ENCODE measurements at places on chromosomes 2 and 18.

- DNase-seq: no peak
These were observed 205.1 kb downstream of the RND3 start for GRCh38 chr2:150282357-150282756.

DNA sequence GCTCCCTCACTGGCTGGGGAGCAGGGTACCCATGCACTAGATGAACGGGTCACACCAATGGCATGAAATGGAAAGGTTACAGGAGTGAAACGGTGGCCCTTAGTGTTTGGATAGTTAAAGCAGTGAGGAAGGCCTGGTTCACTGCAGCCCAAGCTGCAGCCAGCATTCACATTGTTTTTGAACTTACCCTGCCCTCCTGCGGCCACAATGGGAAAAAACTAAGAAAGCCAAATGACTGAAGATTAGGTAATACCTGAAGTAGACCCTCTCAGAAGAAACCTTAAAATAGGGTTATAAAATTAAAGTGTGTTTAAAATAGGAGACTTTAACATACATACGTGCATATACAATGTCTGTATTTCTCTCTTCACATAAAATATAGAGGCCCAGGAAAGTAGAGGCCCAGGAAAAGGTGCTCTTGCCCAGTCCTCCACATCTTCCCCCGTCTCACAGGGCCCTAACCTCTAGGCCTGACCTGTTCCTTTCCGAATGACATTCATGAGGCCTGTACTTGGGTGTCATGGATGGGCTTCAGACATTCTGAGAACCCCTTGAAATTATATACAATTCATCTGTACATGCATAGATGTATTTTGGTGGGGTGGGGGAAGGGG is 33.3 kb downstream of the DOK1 start:
- peak; percentile 85 for DNase-seq

- no peak for DNase-seq
These were observed 11.6 kb downstream of the CROCC2 start for GRCh38 chr2:240917684-240918257.

GRCh38 chr2:135685361-135685760 is 56.3 kb upstream of the UBXN4 start:
- DNase-seq: no peak

GRCh38 chr2:105865222-105865913 is 120.7 kb downstream of the NCK2 start:
- no peak for DNase-seq

DNA sequence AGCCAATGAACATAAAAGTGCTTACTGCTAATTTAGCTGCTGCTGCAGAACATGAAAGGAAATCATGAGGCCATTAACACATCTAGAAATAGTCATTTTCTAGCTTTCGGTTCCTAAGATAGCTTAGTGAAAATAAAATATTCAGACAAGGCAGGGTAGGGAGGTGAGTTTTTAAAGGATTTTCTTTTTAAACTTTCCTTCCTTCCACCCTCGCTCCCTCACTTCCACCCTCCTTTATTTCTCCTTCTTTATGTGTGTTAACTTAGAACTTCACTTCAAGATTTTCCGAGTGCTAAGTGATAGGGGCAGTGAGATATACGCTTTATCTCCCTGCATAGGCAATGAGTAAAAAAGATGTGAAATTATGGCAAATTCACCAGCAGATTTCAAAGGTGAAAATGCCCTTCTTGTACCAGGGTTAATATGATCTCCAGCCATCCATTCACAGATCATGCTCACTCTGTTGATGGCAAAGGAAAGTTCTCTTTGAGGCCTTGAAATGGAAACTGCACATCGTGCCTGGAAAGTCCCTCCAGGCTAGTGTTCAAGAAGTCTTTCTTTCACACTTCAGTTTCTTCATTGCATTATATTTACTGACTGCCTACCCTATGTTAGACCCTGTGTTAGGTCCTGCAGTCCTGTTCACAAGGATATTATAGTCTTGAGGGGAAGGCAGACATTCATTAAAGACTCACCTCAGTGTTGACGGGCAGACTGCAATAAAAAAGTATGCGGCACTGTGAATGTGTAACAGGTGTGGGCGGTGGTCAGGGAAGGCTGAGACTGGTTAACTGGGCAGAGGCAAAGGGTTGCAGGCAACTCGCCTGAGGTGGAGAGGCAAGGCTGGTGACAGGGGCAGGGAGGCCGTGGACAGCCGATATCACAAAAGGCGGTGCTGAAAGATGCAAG is 200.8 kb downstream of the PLCL1 start:
- DNase-seq: no peak

- DNase-seq: no peak
These were observed 1932.0 kb downstream of the SUCLG1 start for GRCh38 chr2:82527124-82527523.

GRCh38 chr2:43461453-43462073 is 134.3 kb downstream of the THADA start:
- DNase-seq: no peak

GRCh38 chr2:109164739-109165221 is 35.8 kb downstream of the SH3RF3 start:
- peak; percentile 88 for DNase-seq

- no peak for DNase-seq
These were observed 618.8 kb upstream of the NRXN1 start for GRCh38 chr2:51650769-51651168.

- peak; percentile 62 for DNase-seq
These were observed 123.3 kb upstream of the RND3 start for GRCh38 chr2:150610670-150611279.

- DNase-seq: no peak
These were observed 36.6 kb upstream of the GORASP2 start for GRCh38 chr2:170892391-170892951.

DNA sequence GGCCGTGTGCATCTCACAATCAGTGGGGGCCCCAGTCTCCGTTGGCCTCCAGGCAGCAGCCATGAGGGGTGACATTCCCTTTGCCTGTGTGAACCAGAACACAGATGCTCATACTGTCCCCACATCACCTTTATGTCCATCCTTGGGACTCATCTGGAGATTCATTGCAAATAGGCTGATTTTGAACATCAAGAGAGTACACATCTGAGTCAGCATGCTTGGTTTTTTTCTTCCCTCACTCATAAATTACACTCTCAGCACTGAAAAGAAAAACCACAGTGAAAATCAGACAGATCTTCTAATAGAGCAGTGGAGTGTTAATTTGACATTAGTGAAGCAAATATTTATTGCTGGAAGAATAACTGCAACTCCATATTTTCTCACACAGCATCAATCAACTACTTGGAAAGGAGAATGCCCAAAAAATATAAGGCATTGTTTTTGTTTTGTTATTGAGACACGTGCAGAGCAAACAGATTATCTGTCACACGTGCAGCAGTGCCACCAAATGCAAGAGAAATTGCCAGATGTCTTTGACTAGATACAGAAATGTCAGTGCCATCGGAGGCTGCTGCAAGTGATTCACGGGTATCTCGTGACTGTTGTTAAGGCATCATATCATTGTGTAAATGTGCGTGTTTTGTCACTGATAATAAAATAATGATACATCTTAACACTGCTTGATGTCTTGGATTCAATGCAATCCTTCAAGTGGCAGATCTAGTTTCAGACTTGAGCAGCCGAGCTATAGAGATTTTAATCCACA is 10.9 kb downstream of the APCDD1 start:
- no peak for DNase-seq

DNA sequence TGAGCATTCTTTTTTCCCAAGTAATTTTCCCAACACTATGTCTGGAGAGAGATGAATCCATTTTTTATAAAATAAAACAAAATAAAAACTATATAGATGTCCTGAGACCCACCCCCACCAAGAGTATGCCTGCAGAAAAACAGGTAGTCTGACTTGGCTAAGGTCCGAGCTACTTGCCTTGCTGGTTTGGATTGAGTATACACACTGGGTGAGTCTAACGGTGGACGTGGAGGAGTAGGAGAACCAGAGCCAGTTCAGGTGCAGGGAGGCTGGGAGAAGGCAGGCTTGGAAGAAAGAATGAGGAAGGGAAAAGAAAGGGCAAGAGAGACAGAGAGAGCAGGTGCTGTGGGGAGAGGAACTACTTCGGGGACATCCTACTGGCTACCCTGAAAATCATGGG is 21.3 kb upstream of the AFTPH start:
- no peak for DNase-seq

GRCh38 chr2:177329064-177329463 is 63.5 kb upstream of the AGPS start:
- DNase-seq: no peak

- no peak for DNase-seq
These were observed 72.1 kb upstream of the RASGRP3 start for GRCh38 chr2:33404321-33404720.

DNA sequence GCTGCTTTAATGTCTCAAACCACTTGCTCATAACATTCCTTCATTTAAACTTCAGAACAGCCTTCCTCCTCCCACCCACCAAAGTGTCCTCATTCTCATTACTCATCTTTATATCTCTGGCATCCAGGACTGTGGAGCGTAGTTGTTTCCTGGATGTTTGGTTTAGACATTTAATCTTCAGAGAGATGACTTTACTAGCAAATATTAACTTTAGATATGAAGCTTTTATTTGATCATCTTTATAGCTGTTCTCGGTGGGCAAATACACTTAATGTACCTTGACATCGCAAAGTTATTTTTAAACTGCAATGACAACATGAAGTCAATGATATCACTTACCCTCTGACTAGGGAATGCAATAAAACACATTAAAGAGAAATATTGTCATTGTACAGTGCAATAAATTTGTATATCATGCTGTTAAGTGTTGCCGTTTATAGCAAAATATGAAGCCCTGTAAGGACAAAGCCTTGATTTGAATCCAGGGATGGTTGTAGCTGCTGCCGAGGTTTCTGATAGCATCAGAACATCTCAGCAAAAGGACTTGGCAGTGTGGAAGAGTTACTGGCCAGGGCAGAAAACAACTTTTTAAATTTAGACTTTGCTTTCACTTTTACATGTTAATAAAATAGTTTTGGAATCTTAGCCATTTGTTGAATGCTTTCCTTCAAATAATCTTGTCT is 4.6 kb upstream of the LAMA3 start:
- DNase-seq: peak; percentile 40

GRCh38 chr2:138779781-138780445 is at the start of gene NXPH2:
NXPH2 (minus strand) TSS chr2:138780390; CDS start chr2:138780241, 149 bp downstream.
- no peak for DNase-seq

GRCh38 chr18:9647496-9648323 is 33.4 kb upstream of the PPP4R1 start:
- DNase-seq: peak; percentile 8

- no peak for DNase-seq
These were observed 335.8 kb downstream of the TRIB2 start for GRCh38 chr2:13052547-13052946.

GRCh38 chr2:17947113-17947512 is 68.6 kb downstream of the KCNS3 start:
- DNase-seq: no peak

DNA sequence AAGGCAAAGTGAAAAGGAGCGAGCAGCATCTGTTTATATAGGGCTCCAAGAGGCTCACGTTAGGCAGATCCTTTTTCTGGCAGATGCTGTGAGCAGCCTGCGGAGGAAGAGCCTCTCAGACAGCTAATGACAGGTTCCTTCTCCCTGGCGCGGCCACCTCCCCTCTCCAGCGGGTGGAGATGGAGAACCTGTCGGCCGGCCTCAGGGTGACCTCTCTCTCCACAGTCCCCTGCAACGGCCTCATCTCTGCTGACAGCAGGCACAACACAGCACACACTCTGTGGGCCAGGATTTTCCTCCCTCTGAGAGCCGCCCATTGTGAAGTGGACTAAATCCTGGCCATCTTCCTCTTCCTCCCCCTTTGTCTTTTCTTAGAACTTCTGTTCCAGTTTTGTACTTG is 119.8 kb downstream of the PRKCE start:
- peak; percentile 59 for DNase-seq

- DNase-seq: no peak
These were observed 750.5 kb downstream of the CPS1 start for GRCh38 chr2:211306929-211307328.

DNA sequence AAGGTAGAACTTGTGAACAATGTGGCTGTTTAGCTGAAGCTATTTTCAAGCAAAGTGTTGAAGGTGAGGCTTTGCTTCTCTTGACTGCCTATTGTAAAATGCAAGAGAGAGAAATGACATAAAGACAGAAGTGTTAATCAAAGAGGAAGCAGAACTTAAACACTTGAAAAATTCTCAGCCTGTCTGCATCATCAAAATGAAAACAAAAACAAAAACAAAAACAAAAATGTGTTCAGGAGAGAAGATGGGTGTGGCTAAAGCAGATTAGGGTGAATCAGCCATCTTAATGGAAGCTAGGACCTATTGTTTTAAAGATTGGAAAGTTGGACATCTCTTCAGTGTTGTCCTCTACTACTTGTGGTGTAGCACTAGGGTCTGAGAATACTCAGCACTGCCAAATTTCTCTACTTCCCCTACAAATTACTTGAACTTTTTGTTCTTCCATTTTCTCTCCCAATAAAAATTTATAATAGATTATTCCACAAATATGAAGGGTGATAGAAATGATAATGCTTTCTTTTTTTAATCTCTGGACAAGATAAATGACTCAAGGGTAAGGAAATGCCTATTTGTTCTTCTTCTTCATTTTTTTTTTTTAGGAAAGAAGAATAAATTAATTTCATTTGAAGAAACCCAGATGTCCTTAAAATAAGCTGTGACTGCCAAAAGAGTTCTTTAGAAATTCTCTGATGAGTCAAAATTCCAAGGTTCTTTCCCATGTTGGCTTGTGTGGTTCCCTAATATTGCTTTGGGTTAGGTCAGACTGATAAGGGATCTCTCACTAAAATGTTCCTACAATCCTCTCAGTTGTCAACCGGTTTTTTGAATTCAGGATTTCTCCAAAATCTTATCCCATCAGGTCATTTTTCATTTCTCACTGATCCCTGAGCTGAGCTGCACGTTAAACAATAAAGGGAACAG is 571.2 kb upstream of the ZEB2 start:
- peak; percentile 95 for DNase-seq

DNA sequence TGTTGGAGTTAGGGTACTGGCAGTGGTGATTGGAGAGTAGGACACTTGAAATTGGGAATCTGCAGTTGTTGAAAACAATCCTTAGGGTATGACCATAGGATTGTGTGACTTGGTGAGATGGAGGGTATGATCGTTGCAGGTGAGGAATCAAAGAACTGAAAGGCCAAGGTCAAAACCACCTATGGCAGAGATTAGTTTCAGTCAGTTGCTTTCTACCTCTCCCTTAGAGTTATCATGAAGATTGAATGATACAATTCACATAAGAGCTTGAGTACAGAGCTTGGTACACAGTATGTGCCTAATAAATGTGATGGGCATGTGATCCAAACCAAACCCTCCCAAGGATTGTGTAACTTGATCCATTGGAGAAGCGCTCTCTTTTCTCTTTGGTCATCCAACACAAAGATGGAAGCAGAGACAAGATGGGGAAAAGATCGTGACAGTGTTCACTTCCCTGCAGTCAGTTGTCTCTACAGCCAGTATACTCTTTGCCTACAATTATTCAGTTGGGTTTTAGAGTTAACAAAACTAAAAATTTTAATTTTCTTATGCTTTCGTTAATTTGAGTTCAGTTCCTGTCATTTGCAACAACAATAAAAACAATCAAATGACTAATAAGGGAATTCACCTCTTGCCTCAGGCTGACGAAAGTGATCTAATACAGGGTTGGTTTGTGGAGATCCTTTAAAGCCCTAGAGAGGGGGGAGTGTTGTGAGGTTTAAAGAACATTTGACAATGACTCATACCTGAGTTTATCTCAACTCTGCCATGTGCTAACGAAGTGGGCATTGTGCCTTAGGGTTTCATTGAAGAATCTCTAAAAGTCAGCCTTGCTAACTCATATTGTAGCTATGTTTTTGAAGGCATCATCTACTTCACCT is 14.8 kb upstream of the SMAD2 start:
- DNase-seq: peak; percentile 55

Measured in fibroblast of the aortic adventitia (primary cell).